ENCODE measurements at places on chromosomes 6 and 20.

GRCh38 chr6:45175272-45175671, 152.9 kb upstream of the RUNX2 start:
- DNase-seq: no peak

DNA sequence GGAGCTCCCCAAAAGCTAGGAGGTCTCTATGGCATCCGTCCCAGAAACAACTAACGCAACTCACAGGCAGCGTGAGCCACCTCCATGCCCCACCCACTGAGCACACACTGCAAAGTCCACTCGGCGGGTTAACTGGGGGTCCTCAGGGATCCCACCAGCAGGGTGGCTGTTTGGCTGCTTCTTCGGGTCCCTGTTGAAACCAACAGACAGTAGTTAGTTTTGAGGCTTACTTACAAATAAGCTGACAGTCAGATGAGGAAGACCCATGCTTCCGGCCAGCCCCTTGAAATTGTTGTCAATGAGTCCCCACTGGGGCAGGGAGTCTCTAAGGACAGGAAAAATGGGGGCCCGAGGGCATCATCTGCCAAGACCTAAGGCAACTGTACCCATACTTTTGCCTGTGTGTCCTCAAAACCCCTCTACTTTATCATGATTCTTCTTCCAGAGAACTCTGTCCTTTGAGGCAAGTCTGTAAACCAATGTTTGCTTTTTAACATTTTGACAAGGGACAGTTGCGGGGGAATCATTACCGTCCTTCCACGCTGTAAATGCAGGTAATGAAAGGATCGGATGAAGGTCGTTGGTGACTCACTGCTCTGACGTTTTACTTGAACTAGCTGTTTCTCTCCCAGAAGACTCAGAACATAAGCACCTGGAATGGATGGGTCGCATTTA, 2.2 kb upstream of the PCK1 start:
- no peak for DNase-seq

GRCh38 chr20:21693322-21693721, 12.1 kb upstream of the PAX1 start:
- no peak for DNase-seq

DNA sequence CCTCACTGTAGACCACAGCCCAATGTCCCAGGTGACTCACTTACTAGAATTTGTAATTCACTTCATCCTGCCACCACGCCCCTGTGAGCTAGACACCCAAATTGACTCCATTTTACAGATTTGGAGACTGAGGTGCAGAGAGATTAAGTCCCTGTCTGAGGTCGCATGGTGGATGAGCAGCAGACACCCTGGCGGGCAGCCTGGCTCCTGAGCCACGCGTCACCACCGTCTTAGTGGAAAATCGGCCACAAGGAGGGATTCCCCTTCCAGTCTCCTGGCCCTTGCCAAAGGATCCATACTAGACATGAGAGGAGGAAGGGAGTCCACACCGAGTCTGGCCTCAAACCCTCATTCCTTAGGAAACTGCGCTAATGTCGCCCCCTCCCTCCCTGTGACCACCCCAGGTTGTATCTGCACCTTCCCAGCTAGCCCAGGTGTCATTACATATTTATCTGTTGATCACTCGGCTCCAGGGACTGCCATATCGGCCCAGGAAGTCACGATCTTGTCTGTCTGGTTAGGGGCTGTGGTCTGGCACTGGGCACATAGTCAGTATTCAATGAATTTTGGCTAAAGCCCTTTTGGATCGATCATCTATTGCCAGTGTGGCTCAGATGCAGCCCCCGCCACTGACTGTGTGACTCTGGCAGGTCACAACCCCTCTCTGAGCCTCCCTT, 25.7 kb upstream of the PTGIS start:
- DNase-seq: no peak

GRCh38 chr6:138509371-138509770, 10.1 kb upstream of the NHSL1 start:
- DNase-seq: no peak

Data from stromal cell of bone marrow (primary cell).